ENCODE measurements at places on chromosomes 2 and 18.

GRCh38 chr18:10526561-10526949 lies 728 bp downstream of the NAPG start:
- DNase-seq, result no peak

DNA sequence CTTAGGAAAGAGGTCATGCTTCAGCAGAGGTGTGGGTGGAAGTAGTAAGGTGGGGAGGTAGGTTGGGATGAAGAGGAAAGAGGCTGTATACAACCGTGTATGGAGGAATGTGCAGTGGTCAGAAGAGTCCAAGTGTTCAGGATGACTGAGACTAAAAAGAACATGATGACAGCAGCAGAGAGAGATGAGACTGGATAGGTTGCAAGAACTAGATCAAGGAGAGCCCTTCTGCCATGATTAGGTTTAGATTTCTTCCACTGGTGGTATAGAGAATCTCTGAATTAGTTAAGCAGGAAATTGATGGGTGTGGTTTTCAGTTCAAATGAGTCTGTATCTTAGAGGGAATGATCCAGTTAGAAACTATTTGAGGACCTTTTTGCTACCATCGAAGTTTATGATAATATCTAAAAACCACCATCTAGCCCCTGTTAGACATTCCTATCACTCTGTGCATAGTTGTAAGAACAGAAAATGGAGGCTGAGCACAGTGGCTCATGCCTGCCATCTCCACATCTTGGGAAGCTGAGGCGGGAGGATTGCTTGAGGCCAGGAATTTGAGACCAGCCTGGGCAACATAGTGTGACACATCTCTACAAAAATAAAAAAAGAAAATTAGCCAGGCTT lies 221.0 kb downstream of the LTBP1 start:
- no peak for DNase-seq

DNA sequence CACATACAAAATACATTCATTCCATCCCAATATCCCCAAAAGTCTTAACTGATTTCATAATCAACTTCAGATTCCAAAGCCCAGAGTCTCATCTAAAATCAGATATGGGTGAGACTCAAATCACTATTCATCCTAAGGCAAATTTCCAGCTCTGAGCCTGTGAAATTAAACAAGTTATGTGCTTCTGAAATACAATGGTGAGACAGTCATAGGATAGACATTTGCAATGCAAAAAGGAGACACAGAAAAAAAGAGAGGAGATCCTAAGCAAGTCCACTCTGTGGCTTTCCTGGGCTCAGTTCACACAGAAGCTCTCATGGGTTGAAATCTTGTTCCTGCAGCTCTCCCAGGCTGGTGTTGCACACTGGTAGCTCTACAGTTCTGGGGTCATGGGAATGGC lies 18.3 kb downstream of the ZNF892 start:
- no peak for DNase-seq

DNA sequence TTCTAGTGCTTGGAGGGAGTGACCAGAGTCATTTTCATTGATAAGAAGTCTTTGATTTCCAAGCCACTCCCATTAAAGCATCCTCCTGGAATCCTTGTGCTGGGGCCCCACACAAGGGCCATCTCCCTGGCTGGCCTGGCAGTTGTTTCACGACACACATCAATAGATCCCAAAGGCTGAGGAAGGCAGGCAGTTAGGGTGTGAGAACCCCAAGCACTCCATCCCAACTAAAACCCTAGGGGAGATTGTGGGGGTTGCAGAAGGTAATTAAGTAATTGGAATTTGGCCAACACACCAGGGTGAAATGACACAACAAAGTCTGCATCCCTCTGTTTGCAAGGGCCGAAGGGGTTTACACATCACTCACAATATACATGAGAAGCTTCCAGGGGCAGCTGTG lies 578.1 kb upstream of the SYT4 start:
- no peak for DNase-seq

GRCh38 chr2:200943527-200944105 lies 19.8 kb downstream of the ORC2 start:
- DNase-seq, result no peak

DNA sequence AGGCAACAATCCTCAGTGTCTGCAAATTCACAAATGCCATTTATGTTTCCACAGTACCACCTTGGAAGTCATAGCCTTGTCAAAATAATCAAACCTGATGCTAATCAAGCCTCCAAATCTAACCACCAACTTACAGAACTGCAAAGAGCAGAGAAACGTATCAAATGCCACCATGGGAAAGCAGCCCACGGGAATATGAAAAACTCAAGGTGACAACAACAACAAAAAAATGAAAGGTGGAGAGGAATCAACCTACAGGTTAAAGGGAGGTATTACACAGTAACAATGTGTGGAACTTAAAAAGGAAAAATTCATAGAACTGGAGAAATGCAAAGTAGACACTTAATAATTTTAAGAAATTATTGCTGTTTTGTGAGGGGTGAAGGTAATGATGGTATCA lies 46.7 kb downstream of the CD226 start:
- no peak for DNase-seq

DNA sequence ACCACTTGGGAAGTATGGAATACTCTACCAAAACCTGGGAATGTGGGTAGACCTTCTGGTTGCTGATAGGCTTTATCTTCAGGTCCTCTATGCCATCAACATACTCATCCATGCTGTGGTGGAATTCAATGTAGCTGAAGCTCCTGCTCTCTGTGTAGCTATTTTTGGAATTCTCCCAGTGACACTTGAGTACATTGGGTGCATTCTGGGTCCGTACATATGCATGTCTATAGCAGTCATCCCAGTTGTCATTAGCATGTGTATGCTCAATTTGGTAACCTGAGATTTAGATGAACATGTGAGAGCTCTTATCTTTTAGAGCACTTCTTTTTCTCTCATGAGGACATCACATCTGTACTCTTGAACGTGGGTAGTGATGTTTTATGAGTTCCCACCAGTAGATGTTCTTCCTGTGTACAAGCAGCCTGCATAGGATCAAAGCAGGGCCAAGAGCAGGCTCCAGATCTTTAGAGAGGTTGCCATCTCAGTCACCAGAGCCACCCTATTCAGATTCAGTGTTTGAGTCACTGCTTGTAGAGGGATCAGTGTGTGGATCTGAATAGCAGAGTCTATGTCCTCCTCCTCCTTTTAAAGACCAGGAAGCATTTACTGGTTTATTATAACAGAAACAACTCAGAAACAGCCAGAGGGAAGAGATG lies 65.9 kb downstream of the MGAT5 start:
- no peak for DNase-seq

- no peak for DNase-seq
Measured at GRCh38 chr2:126934809-126935208, 36.1 kb downstream of the TEX51 start.

Measured in glutamatergic neuron (in vitro differentiated cells).